ENCODE measurements at places on chromosomes 5 and 9.

DNA sequence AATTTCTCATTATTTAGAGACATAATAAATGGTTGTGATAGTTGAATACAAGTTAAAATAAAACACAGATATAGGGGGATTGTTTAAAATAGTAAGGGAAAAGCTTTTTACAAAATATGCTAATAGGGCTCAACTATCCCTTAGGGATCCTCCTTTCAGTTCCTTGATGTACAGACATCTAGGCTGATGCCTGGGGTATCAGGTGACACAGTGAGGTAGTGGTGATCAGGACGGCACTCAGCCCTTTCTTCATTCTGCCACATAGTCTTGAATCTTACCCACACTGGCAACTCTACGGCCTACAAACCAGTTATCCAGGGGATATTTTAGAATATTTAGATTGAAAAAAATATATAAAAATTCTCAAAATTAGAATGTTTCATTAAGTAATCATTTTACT is 12.5 kb upstream of the SLC35D2 start:
- no peak for DNase-seq

GRCh38 chr5:143074414-143074996 is 304.3 kb downstream of the ARHGAP26 start:
- DNase-seq, result no peak

GRCh38 chr5:133773247-133774202 is 161.2 kb upstream of the FSTL4 start:
- no peak for DNase-seq

GRCh38 chr5:149268928-149269557 is 2.6 kb upstream of the AFAP1L1 start:
- DNase-seq, result no peak

DNA sequence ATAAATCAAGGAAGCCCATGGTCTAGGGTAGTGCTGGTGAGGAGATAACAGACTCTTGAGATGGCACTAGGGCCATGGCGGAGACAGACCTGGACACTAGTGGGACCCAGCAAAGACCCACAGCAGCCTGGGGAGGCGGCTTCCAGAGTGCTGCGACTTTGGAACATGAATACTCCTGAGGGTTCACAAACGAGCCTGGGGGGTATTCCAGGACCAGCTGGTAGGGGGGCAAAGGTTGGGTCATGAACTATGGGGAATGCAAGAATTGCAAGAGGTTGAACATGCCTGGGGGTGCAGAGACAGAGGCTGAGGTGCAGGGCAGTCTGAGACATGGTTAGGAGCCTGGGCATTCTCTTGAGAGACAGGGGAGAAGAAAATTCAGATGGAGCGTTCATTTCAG is 43.8 kb upstream of the SPTLC1 start:
- no peak for DNase-seq

DNA sequence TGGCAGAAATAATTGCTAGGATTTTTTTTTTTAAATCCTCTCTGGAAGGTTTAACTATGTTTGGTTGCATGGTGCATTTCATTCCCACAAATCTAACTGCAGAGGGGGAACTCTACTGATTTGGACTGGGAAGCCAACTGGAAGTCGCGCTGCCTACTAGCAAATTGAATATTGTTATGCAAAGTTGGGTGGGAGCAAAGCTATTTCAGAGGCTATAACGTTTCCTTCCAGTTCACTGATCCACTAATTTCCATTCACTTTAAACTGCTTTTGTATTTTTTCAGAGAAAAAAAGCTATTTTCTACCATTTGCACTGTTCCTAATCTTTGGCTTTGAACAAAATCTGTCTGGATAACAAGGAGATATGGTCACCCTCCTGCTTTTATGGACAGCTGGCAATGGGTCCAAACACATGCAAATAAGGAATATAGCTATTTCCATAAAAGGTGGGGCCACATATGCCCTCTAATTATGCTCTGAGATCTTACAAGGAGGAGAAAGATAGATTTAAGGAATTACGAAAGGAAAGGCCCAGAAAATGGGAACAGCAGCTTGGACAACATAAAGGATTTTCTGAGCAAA is 40.1 kb downstream of the MACIR start:
- DNase-seq, result no peak

GRCh38 chr5:97019435-97020117 is 83.7 kb downstream of the LNPEP start:
- DNase-seq, result no peak

DNA sequence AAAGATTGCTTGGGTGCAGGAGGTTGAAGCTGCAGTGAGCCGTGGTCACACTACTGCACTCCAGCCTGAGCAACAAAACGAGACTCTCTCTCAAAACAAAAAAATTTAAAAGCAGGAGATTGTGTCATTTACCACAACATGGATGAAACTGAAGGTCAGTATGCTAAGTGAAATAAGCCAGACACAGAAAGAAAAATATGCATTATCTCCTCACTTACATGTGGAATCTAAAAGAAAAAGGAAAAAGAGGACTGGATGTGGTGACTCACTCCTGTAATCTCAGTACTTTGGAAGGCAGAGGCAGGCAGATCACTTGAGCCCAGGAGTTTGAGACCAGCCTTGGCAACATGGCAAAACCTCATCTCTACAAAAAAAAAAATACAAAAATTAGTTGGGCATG is 146.8 kb upstream of the DAPK1 start:
- DNase-seq, result no peak

GRCh38 chr5:136731241-136731900 is 366.0 kb upstream of the TRPC7 start:
- no peak for DNase-seq

GRCh38 chr5:16467363-16468219 is 2.0 kb upstream of the ZNF622 start:
- DNase-seq, result no peak

- no peak for DNase-seq
Measured at GRCh38 chr5:138054206-138054605, 21.3 kb upstream of the FAM13B start.

DNA sequence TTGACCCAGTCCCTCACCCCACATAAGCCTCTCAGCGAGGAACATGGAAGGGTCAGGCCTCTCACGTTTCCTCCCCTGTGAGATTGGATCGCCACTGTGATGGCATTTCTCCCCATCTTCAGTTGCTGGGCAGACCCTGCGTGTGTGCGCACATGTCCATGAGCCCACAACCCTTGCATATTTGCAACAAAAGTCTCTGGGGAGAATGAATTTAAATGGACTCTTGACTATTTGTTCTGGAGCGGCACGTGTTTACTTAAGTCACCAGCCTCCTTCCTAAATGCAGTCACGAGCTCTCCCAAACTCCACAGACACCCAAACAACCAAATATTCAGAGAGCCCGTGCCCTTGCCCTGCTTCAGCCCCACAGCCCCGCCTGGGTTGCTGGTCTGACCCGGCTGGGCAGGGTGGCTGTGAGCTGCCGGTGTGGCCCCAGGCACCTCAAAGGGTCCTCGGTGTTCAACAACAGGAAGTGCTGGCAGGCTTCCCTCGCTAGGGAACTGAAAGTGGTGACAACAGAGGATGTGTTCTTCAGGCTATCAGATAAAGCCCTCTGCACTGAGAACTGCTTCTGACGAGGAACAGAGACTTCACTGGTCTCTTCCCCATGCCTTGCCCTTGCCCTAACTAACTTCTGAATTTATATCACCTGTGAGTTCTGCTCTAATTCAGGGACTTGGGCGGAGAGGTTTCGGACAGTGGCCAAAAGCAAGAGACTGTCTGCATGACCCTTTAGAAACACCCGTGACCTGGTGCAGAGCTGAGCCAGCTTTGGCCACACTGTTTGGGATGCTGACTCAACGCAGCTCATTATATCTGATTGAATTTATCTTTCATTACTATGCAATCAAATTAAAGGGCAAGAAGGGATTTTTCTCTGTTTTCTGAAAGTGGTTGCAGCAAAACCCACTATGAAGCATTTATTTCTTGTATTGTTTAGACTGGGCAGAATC is 19.2 kb upstream of the CD180 start:
- DNase-seq, result peak; percentile 41

DNA sequence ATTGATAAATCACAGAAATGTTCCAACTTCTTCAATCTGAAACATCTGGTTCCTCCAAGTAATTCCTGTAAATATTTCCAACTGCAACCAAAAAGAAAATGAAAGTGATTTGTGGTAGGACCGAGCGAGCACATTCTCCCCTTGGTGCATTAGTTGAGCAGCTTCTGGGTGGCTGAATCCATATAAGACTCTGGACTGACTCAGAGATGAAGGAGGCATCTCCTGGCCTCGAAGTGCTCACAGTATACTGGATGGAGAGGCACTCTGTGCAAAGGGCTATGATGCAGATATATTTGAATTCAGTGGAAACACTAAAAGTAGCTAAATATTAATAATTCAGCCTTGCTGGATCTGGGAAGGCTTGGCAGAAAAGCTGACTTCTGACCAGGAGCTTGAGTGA is 265.0 kb downstream of the MARCHF11 start:
- no peak for DNase-seq

DNA sequence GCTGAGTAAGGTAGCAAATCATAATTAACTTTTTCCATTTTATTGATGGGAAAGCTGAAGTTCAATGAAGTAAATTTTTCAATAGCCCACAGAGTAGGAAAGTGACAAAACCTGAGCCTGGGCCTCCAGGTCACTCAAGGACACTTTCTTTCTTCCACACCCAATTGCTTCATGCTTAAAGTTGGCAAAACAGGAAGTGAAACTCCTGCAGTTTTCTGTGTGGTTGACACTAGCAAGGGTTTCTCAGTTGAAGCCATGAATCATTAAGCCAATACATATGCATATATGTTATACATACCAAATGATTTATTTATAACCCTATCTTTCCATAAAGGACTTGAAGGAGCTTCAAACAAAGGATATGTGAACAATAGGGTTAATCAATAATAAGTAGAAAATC is 13.9 kb downstream of the TLR4 start:
- no peak for DNase-seq

DNA sequence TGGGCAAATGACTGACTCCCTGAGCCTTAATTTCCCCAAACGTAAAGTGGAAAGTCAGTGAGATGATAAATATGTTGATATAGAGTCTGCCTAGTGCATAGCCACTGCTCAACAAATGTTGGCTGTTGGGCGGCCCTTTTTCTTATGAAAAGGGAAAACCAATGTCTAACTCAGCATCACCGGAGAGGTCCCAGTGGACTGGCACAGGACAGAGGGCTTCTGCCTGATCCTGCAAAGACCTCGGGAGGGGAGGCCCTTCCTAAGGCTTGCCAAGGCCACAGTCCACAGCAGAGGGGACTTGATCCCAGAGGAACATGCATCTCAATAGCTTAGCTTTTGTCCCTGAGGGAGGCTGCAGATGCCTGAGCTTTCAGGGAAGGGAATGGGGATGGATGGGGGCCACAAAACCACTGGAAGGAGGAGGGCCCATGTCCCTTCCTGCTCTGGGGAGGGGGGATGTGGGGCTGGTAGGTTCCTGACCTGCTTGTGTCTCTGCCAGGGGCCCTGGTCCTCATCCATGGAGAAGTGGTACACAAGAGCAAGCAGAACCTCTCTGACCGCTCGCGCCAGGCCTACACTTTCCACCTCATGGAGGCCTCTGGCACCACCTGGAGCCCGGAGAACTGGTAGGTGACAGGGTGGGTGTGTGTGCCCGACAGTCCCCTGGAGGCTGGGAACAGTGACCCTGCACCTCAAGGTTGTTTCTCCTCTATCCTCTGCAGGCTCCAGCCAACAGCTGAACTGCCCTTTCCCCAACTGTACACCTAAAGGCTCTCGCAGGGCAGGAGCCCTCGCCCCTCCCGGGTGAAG is 6.3 kb downstream of the DOLK start:
- no peak for DNase-seq

DNA sequence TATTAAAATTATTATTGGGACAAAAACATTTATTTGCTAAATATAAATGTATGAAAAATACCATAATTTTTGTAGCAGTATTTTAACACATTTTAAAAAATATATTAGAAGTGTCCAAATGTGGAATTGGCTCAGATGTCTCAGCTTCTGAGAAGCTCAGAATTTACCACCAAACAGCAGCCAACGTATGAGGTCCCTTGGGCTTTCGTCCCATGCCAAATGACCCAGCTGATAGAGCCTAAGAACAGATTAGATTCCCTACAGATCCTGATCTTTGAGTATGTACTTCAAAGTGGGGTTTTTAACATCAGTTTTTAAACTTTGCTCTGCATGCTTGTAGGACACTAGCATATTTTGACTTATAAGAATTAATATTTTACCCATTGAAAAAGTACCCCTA is 77.3 kb upstream of the RPS23 start:
- DNase-seq, result no peak

GRCh38 chr9:93088656-93089015 is 7.4 kb upstream of the CARD19 start:
- DNase-seq, result no peak

GRCh38 chr5:158769079-158769478 is 330.6 kb downstream of the EBF1 start:
- DNase-seq, result no peak

DNA sequence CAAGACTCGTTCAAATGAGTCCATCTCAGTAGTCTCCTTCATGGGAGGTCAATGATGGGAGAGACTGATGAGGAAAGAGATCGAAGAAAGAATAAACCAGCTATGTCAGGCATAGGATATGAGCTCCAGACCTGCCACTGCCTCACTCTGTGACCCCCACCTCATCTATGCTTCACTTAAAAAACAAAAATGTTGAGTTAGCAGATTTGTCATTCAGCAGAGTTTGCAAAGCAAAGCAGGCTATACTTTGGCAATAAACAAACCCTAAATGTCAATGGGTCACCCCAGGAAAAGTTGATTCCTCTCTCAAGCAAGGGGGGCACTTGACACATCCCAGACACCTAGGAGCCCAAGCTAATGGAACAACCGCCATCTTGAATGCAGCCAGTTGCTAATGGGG is 117.0 kb downstream of the GABBR2 start:
- no peak for DNase-seq

DNA sequence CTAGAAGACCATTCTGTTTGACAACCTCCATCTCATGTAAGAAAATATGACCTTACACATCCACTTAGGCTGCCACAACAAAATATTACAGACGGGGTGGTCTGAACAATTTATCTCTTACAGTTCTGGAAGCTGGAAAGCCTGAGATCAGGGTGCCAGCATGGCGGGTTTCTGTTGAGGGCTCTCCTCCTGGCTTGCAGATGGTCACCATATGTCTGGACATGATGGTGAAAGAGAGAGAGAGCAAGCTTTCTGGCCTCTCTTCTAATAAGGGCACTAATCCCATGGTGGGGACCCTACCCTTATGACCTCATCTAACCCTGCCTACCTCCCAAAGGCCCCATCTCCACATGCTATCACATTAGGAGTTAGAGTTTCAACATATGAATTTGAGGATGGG is 66.0 kb downstream of the AMBP start:
- DNase-seq, result no peak

GRCh38 chr9:135023786-135024405 is 63.6 kb upstream of the OLFM1 start:
- DNase-seq, result no peak
